ENCODE measurements at places on chromosomes 11 and 22.

- DNase-seq: no peak
Observed at GRCh38 chr11:61004761-61005181, 33.3 kb downstream of the CD6 start.

DNA sequence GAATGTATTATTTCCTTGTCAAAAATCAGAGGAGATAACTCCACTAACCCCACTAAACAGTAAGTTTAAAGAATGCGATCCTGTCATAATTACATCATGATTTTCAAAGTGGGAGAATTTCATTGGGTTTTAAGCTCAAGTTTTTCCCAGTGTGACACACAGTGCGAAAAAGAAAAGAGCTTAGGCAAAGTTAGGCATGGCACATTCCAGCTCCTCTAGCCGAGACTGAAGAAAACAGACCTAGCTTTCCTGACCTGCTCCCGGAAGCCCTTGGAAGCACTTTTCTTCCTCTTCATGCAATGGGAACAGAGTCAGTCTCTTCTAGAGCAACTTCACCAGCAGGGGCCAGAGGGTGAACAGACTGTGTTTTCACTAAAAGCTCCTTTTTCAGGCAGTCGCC is 76.6 kb upstream of the AKIP1 start:
- DNase-seq: no peak

DNA sequence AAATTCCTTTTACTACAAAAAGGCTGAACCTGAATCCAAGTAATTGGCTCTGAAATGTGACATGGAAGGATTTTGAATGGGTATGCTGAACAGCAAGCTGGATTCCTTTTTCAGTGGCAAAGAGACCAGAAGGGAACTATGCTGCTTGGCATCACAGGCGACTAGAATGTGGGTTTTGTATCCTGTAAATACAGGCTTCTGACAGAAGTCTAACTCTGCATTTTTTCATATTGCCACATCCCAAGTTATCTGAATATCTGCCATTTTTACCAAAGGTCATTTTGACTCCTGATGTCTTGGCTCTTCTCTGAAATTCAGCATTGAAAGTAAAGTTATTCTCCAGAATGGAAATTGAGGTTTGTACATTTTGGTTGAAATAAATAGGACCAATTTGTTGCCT is 145.7 kb downstream of the ARHGAP42 start:
- DNase-seq: no peak

DNA sequence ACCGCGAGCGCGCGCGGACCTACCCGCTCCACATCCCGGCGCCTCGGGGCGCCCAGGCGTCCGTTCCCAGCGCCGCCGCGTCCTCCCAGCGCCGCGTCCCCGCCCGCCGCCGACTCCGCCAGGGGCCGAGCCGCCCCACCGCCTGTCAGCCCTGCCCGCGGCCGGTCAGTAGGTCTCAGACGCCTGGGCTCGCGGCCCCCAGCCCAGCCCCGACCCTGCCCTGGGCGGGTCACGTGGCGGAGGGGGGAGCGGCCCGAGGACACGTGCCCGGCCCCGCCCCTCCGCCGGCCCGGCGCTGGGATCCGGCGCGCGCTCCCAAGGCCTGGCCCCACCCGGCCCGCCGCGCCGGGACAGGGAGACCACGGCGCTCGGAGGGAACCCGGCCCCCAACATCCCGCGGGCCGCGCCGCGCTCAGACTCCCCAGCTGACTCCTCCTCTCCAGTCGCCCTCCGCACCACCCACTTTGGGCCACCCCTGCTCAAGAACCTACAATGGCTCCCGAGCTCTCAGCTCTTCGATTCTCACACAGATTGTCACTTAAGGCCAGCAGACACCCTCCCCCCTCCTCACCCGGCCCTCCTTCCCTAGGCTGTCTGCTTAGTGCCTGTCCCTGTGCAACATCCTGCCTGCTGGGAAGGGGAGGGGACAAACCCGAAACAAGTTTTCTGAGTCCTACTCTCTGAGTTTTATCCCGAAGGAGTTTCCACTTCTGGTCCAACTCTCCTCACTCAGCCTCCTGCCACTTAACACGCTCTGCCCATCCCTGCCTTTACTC is at the start of gene RAB3IL1:
RAB3IL1 (minus strand) TSS at position 233 of the 776 bp plus-strand sequence; CDS start at position 34, 199 bp downstream.
- peak; percentile 75 for DNase-seq

DNA sequence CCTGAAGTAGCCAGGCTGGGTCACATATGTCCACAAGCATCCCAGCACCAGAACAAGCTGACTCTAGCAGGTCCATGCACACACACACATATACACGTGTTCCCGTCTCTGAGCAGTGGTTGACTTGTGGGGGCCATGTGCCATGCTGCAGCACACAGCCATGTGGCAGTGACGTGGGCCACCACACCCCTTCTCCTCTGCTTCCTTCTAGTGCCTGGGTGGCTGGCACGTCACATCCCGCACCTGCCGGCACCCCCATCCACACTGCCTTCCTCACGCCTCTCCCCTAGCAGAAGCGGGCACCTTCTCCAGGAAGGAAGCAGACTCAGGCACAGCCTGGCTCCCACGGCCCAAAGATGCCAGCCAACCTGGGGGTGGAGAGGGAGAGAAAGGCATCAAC is 9.5 kb downstream of the SYT7 start:
- no peak for DNase-seq

GRCh38 chr11:118609380-118610224 is 2.2 kb downstream of the PHLDB1 start:
- DNase-seq: peak; percentile 74

DNA sequence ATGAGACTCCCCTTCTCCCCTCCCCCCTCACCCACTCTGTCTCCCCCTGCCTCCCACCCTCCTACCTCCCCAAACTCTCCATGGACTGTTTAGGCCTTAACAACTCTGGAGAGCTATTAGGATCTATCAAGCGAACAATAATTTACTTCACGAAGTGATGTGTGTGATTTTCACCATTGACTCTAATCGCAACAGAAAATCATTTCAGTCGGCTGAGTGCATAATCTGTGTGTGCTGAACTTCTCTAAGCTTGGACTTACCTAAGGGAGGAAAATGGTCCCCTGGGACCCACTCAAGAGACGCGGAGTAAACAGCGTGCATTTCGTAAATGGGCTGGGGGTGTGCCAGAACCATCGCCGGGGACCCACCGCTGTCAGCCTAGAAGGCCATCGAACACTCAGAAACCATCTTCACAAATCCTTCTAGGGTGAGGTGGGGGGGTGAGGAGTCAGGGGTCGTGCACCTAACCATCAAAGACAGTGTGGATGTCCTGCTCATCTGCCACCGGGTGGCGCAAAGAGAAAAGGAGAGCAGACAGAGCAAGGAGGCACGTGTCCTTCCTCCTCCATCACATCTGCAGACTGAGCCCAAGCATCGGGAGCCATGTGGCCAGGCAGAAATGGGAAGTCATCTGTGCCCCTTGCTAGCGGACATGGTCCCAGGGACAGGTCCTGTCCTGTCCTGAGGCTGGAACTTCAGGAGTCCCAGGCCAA is 62.1 kb upstream of the NUP50 start:
- DNase-seq: no peak

DNA sequence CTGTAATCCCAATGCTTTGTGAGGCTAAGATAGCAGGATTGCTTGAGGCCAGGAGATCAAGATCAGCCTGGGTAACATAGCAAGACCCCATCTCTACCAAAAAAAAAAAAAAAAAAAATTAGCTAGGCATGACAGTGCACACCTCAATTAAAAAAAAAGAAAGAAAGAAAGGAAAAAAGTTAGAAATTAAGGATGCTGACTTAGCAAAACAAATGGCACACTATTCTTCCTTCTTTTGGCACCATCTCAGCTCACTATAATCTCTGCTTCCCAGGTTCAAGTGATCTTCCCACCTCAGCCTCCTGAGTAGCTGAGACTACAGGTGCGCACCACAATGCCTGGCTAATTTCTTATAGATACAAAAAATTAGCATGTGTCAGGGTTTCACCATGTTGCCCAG is 33.9 kb downstream of the PC start:
- no peak for DNase-seq

- DNase-seq: no peak
Observed at GRCh38 chr22:32465661-32466060, 1.4 kb upstream of the BPIFC start.

- no peak for DNase-seq
Observed at GRCh38 chr11:122746050-122746478, 90.5 kb downstream of the UBASH3B start.

GRCh38 chr11:108242422-108242821 is 19.6 kb downstream of the ATM start:
- DNase-seq: no peak

GRCh38 chr11:3623121-3623520 is 18.7 kb downstream of the ART5 start:
- no peak for DNase-seq

DNA sequence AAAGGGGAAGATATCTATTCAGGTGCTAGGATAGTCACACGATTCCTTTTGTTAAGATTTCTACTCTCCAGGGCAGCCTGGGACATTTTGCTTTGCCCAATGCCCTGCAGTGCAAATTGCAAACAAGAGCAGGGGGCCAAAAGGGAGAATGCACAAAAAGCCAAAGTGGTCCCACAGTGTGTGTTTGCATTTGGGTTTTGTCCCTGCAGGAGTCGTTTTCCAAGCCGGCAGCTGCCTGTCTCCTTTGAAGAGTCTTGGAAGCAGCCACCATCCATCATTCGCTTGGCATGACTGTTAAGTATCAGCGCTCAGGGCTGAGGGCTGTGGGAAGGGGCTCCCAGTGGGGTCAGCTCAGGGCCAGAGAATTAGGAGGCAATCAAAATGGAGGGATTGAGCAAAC is 184.7 kb downstream of the MIAT start:
- no peak for DNase-seq

DNA sequence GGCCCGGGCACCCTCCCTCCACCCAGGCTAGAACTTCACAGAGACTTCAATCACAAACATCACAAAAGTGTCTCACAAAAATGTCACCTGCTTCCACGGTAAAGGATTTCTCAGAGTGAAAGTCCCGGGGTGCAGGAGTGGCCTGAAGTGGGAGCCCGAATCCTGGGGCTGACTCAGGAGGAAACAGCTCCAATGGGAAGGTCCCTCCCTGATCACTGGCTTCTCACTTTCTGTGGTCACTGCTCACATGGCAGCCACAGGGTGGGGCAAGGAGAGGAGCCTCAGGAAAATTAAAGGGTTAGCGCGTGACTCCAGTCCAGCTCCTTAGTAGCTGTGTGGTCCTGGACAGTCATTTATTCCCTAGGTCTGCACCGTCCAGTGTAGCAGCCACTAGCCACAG is 564.5 kb upstream of the B3GAT1 start:
- no peak for DNase-seq

DNA sequence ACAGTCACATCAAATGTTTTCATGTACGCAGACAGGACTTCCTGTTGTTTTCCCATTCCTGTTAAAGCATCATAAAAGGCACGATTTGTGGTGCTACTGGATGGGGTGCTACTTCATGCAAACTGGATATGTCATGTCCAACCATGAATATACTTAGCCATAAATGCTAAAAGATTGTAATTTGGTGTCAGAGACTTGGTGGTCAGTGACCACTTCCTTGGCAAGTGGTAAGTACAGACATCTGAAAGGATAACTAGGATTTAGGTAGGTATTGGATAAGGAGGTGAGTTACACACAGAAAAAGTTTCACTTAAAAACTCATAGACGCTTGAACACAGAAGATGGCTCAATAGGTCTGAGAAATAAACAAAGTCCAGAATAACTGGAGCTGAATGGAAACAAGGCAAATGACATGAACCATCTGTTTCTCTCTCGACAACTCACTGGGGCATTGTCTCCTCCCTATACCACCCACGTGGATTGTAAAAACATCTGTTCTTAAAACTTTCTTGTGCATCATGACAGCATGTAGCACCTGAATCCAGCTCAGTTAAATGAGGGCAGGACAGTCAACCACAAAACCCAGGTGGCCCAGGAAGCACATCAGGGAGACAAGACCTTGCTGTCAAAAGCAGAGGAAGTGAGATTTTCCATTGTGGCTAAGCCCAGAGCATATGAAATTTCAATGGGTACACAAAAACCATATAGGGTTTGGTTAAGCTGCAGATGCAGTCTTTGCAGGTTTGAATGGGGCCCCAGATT is 22.1 kb upstream of the IGLL5 start:
- DNase-seq: no peak

- peak; percentile 42 for DNase-seq
Observed at GRCh38 chr11:17405232-17406005, 17.0 kb upstream of the KCNJ11 start.

DNA sequence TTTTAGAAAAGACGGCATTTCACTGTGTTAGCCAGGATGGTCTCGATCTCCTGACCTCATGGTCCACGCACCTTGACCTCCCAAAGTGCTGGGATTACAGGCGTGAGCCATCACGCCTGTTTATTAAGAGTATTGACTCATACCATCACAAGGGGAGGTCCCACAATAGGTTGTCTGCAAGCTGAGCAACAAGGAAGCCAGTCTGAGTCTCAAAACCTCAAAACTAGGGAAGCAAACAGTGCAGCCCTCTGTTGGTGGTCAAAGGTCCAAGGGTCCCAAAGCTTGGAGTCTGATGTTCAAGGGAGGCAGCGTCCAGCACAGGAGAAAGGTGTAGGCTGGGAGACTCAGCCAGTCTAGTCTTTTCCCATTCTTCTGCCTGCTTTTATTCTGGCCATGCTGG is 32.8 kb upstream of the LDLRAD3 start:
- DNase-seq: no peak

DNA sequence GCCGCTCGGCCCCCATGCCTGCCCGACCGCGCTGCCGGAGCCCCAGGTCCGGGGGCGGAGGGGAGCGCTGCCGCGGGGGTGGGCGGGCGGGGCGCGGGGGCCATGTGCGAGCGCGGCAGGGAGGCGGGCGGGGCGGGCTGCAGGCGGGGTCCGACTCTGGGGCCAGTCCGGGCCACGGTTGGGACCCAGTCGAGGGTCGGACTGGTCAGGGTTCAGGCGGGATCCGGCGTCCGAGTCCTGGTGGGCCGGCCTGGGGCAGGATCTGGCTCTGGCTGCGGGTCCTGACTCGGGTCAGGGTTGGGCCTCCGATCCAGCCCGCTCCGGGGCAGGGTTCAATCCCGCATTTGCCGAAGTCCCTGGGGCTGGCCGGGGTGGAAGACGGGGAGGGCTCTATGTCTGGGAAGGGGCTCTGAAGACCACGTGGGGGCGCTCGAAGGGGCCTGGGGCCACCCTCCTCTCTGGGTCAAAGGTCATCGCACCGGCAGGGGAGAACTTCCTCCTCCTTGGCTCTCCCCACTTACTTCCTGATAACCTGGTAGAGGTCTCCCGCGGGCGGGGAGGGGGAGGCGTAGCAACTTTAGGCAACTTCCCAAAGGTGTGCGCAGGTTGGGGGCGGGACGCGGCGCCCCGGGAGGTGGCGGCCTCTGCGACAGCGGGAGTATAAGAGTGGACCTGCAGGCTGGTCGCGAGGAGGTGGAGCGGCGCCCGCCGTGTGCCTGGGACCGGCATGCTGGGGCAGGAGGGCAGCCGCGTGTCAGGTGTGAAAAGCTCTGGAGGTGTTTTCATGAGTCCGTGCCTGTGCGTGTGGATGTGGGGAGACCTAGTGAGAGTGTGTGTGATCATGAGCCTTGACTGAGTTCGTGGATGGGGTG is 603 bp downstream of the ESRRA start:
- peak; percentile 62 for DNase-seq

GRCh38 chr22:37753746-37754145 is 54.0 kb upstream of the GCAT start:
- no peak for DNase-seq

- no peak for DNase-seq
Observed at GRCh38 chr11:85377901-85378300, 249.2 kb downstream of the DLG2 start.

- no peak for DNase-seq
Observed at GRCh38 chr11:32511926-32512325, 71.7 kb upstream of the EIF3M start.

GRCh38 chr11:12662101-12662689 is 12.0 kb upstream of the TEAD1 start:
- no peak for DNase-seq

Data from substantia nigra (tissue), 51 donors.